ENCODE measurements at places on chromosomes 12 and 14. TPM values are rescaled to one million over a fixed set of nuclear protein-coding genes. Genes with fewer than 3 reads are reported as not detected.

Gene SLC2A3
- 12.7 TPM for polyA plus RNA-seq

Gene CLEC6A
- not detected for polyA plus RNA-seq

Gene AQP2
- polyA plus RNA-seq = not detected

Gene KCNC2
- polyA plus RNA-seq = not detected

Gene LPAR5
- polyA plus RNA-seq = 0.23 TPM
